ENCODE measurements at places on chromosomes 11 and 22. TPM values are rescaled to one million over a fixed set of nuclear protein-coding genes. Genes with fewer than 3 reads are reported as not detected.
A peak's percentile ranks its signal among the peaks of the same experiment; 100 is the strongest.

DNA sequence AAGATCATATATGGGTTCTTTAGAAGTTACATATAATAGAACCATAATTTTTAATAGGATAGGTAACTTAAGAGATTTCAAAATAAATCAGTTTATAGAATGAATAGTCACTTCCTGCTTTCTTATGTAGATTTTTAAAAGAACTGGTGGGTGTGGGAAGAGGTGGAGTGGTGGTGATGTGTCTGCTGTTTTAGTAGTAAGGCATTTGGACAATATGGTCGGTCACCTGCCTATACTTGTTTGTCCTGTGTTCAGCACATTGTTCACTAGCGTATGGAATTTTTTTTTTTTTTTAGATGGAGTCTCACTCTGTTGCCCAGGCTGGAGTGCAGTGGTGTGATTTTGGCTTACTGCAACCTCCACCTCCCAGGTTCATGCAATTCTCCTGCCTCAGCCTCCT lies 39.3 kb downstream of the CCDC81 start:
- no peaks in the 10 kb centered on the region for H3K36me3 ChIP-seq
- no peak for DNase-seq
- peaks cover 3% of the 10 kb centered on the region for H3K4me1 ChIP-seq
- no peak overlapping the region for H3K4me3 ChIP-seq
- H3K27ac ChIP-seq: no peak overlapping the region

DNA sequence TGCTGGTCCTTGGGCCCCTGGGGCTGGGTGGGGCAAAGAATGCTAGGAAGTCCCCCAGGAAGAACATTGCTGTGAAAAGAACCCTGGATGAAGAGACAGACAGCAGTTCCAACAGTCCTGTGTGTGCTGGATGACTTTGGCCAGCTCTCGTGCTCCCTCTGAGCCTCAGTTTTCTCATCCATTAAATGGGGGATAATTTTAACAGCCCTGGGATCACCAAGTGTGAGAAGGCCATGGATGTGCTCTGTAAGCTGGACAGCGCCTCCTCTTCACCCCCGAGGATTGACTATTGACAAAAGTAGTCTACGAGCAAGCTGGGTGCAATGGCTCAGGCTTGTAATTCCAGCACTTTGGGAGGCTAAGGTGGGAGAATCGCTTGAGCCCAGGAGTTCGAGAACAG lies 2.5 kb downstream of the LARGE2 start:
- H3K4me3 ChIP-seq: no peak overlapping the region
- H3K27me3 ChIP-seq: peaks cover 47% of the 10 kb centered on the region
- H3K4me1 ChIP-seq: no peaks in the 10 kb centered on the region
- no peak overlapping the region for H3K27ac ChIP-seq

GRCh38 chr11:4684631-4685285 lies 12.9 kb downstream of the OR51E2 start:
- DNase-seq: no peak
- H3K27me3 ChIP-seq: no peaks in the 10 kb centered on the region
- H3K27ac ChIP-seq: no peak overlapping the region
- H3K4me3 ChIP-seq: no peak overlapping the region

GRCh38 chr11:113664981-113665710 lies 41.0 kb downstream of the TMPRSS5 start:
- no peak overlapping the region for H3K27ac ChIP-seq
- no peak overlapping the region for H3K4me3 ChIP-seq
- H3K27me3 ChIP-seq: peaks cover 1% of the 10 kb centered on the region
- H3K36me3 ChIP-seq: no peaks in the 10 kb centered on the region
- DNase-seq: no peak
- no peaks in the 10 kb centered on the region for H3K4me1 ChIP-seq

GRCh38 chr11:203945-204586 lies 3.1 kb downstream of the BET1L start:
- H3K27me3 ChIP-seq: no peaks in the 10 kb centered on the region
- no peak overlapping the region for H3K27ac ChIP-seq
- H3K36me3 ChIP-seq: peaks cover 45% of the 10 kb centered on the region

DNA sequence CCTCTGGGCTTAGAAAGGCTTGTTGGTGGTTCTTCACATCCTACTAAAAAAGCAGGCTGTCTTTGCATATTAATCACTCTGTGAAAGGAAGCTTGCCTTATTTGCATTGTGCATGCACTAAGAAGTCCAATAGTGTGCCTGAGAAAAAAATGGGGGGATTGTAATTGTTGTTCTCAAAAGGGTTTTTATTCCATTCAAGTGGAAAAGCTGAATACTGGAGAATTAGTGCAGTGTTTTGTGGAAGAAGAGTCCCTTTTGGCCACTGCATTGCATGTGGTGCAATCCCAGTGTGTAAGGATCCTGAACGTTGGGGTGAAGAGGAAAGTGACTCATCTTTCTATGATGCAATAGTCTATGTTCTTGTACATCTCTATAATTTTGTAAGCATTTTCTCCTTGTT lies 16.5 kb downstream of the NCAM1 start:
- no peaks in the 10 kb centered on the region for H3K36me3 ChIP-seq
- no peaks in the 10 kb centered on the region for H3K4me1 ChIP-seq
- no peak overlapping the region for H3K4me3 ChIP-seq

DNA sequence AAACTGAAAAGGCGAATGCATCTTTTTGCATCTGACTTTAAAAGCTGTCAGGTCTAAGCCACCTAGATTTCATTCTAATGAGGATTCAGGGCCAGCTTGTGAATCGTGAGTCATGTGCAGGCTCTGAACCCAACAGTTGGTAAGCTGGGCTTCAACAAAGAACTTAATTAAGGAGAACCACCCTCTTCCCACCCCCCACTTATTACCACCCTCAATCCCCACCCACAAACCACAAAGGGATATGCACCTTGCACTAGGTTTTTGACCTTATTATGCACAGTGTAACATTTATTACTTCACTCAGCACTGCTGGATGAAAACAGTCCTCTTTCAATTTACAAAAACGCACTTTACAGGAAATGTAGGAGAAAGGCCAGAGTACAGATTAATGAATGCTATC lies 94.1 kb upstream of the LIN7C start:
- H3K4me3 ChIP-seq: no peak overlapping the region
- no peaks in the 10 kb centered on the region for H3K27me3 ChIP-seq
- no peaks in the 10 kb centered on the region for H3K36me3 ChIP-seq
- DNase-seq: no peak

GRCh38 chr11:13638422-13638821 lies 30.0 kb upstream of the FAR1 start:
- no peaks in the 10 kb centered on the region for H3K4me1 ChIP-seq
- no peak for DNase-seq
- H3K4me3 ChIP-seq: no peak overlapping the region
- no peak overlapping the region for H3K27ac ChIP-seq

GRCh38 chr11:3156661-3157311 lies 8.3 kb downstream of the OSBPL5 start:
- H3K27ac ChIP-seq: no peak overlapping the region
- H3K4me3 ChIP-seq: no peak overlapping the region
- H3K36me3 ChIP-seq: peaks cover 3% of the 10 kb centered on the region
- no peaks in the 10 kb centered on the region for H3K27me3 ChIP-seq
- no peak for DNase-seq

GRCh38 chr11:58586998-58587397 lies 8.1 kb downstream of the ZFP91 start:
- H3K4me1 ChIP-seq: no peaks in the 10 kb centered on the region
- no peak overlapping the region for H3K4me3 ChIP-seq
- no peak for DNase-seq
- peaks cover 5% of the 10 kb centered on the region for H3K36me3 ChIP-seq

DNA sequence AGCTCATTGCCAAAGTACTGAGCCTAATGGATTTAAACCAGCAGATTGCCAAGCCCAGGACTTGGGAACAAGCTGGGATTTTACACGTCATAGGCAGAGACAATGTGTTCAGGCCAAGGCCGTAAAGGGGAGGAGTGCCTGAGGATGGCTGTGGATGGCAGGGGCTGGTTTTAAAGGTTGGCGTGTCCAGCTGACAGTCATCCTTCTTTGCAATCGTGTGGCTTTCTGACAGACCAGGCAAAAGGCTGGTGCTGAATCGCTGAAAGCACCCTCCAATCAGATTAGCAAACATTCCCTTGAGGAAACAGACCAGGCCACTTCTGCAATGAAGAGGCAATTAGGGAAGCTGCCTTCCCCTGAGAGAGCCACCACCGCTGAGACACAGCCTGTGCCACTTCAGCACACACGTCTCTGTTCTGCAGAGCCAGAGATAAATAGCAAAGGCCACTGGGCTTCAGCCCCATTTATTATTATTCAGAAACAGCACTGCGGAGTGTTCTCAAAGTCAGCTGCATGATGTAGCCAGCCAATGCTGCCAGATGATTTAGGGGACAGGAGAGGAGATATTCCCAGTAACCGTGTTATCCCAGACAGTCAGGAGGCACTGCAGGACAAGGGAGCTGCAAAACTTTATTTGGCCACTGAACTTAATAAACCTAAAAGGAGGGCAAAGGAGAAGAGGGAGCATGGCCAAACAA lies 54.2 kb upstream of the CSNK2A3 start:
- no peak overlapping the region for H3K27ac ChIP-seq
- H3K27me3 ChIP-seq: peaks cover 5% of the 10 kb centered on the region
- DNase-seq: no peak
- H3K4me1 ChIP-seq: peaks cover 4% of the 10 kb centered on the region
- no peaks in the 10 kb centered on the region for H3K36me3 ChIP-seq
- H3K4me3 ChIP-seq: no peak overlapping the region

DNA sequence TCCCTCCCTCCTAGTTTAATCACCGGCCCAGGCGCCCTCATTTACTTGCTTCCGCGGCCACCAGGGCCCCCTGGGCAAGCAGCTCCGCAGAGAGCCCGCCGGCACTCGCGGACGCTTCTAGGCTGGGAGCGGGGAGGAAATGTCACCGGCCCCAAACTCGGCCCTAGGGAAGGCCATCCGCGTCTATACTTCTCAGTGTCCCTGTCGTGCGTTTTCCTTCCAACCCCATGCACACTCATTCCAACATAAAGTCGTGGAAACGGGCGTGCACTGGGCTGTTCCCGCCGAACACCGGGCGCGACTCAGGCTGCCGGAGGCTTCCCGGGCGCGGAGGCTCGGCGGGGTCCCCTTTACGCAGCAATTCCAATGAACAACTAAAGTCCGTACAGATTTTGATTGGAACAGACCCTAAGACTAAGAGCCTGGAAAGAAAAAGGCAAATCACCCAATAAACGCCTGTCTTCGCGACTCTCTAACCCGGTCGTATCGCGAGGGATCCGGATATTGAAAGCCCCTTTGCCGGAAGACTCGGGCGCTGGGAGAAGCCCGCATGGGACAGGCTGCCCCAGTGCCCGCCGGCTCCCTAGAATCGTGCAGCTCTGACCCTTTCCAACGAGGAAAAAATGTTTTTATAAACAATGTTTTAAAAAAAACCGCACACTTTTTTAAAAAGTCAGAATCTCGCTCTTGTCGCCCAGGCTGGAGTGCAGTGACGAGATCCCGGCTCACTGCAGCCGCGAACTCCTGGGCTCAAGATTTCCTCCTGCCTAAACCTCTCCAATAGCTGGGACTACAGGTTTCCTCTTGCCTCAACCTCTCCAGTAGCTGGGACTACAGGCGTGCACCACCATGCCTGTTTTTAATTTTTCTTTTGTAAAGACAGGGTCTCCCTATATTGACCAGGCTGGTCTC lies 1.3 kb upstream of the BARX2 start:
- no peak overlapping the region for H3K27ac ChIP-seq
- H3K4me1 ChIP-seq: peaks cover 2% of the 10 kb centered on the region
- no peak for DNase-seq
- H3K4me3 ChIP-seq: peak overlapping the region; percentile 9

DNA sequence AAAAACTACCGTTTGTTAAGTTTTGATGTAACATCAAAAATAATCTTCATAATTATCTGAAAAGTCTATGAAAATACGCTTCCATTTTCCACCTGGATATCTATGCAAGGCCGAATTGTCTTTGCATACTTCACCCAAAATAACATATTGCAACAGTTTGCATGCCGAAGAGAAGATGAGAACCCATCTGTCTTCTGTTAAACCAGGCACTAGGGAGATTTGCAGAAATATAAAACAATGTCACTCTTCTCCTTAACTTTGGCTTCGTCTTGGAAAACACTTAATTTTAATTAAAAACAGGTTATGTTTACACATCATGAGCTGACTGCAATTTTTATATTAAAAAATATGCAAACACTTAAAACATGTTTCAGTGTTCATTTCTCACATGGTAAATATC lies 1325.8 kb downstream of the TBC1D22A start:
- DNase-seq: no peak
- H3K27me3 ChIP-seq: no peaks in the 10 kb centered on the region
- no peaks in the 10 kb centered on the region for H3K36me3 ChIP-seq
- H3K4me1 ChIP-seq: no peaks in the 10 kb centered on the region
- H3K27ac ChIP-seq: no peak overlapping the region

DNA sequence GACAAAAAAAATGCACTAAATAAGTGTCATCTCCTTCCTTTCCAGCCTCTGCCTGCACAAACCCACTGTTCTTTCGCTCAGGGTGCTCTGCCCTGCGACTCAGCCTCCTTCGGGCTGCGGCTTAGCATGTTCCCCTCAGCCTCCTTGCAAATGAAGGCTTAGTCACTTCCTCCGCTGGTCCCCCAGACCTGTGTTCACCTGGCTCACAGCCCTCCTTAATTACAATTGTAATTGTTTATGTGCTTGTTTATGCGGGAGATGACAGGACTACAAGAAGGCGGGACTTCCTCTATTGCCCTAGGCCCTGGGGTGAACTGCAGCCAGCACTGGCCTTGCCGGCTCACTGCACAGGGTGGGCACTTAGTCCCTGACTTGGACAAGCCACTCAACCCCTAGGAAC lies 303.6 kb downstream of the KIRREL3 start:
- no peak overlapping the region for H3K27ac ChIP-seq
- no peak overlapping the region for H3K4me3 ChIP-seq
- DNase-seq: no peak
- H3K36me3 ChIP-seq: no peaks in the 10 kb centered on the region
- peaks cover 2% of the 10 kb centered on the region for H3K4me1 ChIP-seq

DNA sequence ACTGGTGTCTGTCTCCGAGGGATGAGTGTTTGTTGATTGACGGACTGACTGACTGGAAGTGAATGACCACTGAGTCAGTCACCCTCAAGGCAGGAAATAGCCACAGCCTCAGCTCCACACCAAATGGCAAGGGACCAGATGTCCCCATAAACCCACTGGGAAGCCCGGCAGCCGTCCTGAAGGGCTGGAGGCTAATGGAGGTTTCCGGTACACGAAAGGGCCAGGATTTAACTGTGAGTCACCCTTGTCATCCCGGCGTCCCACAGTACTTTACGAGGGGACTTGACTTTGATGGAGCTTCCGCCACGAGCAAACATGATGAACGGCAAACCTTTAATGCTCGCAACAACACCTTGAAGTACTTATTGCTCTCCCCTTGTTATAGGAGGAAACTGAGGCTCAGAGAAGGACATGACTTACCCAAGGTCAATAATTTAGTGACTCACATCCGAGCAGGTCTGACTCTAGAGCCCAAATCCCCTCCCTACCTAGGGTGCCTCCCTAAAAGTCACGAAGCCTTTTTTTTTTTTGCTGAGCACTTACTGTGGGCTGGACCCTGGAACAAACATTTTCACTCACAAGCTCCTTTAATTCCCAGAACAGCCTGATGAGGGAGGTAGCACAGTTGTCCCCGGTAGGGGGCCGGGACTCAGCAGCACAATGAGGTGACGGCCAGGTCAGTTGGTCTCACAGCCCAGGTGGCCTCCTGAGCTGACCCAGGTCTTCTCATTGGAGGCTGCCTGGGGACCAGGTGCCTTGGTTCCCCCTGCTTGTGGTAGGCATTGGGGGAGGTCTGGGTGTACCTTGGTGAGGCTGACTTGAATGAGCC lies 25.2 kb upstream of the GCAT start:
- no peak overlapping the region for H3K4me3 ChIP-seq
- no peak overlapping the region for H3K27ac ChIP-seq
- H3K27me3 ChIP-seq: no peaks in the 10 kb centered on the region
- DNase-seq: peak; percentile 44
- peaks cover 5% of the 10 kb centered on the region for H3K4me1 ChIP-seq
- no peaks in the 10 kb centered on the region for H3K36me3 ChIP-seq

KIAA1671 gene
- under 0.01 TPM for total RNA-seq

SLC22A9 gene
- not detected for total RNA-seq

OR4A16 gene
- not detected for total RNA-seq

MRGPRE gene
- not detected for total RNA-seq
